ENCODE measurements at places on chromosomes 16 and 17.

- no peak for DNase-seq
Measured at GRCh38 chr17:36923814-36924221, 13.5 kb upstream of the LHX1 start.

DNA sequence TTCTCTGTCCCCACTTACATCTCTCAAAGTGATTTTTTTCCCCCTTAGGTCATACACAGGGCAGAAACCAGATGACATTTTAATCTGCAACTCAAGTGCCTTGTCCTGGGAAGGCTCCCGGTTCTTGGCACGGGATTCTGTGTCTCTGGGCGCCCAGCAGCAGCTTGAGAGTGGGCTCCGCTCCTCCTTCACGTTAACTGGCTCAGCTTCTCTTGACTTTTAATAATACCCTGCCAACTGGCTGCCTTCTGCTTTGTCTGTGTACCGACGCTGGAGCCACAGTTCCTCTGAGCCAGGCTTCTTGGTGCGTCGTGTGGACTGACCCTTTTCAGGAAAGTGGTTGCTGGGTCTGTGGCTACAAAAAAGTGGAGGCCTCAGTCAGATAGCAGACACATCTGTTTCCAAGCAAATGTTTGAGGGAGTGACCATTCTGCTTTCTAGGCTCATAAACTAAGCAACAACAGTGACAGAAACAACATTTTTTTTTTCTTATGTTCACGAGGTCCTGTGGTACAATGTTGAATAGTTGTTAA, 64.9 kb downstream of the IRF8 start:
- DNase-seq: no peak

DNA sequence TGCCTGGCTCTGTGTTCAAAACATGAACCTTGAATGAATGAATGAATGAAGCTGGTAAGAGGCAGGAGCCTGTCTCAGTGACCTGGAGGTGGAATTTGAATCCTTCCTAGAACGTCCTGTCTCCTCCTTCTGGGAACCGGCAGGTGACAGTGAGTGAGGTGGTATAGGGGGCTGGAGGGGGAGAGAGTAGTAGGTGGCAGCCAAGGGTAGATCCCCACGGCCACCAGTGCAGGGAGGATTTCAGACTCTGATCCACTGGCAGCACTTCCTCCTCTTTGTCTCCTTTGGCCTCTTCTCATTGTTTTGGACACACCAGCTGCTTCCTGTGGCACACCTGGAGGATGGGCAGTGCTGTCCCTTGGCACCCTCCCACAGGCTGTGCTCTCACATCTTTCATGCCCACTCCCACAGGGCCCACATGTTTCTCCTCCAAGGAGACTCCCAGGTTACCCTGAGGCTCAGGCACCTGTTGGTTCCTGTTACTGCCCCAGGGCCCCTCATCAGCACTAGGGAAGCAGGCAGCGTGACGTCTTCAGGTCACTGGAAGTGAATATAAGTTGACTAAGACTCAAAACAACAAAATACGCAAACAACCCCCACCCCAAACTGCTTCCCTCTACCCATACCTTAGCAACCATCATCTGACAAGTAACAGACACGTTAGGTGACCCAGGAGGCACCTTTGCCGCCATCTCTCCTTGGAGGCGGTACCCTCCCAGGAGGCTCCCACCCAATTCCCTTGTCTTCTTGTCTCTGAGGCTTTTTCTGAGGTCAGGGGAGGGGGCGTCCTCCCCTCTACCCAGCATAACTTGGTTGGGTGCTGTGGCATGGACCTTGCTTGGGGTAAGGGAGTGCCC, 84.6 kb downstream of the N4BP1 start:
- DNase-seq: no peak

GRCh38 chr17:69350911-69351310, 24.0 kb upstream of the ABCA5 start:
- DNase-seq: no peak

GRCh38 chr16:27476240-27476639, 73.5 kb downstream of the GTF3C1 start:
- DNase-seq: no peak

GRCh38 chr16:11006656-11007055, 62.3 kb downstream of the CLEC16A start:
- no peak for DNase-seq

DNA sequence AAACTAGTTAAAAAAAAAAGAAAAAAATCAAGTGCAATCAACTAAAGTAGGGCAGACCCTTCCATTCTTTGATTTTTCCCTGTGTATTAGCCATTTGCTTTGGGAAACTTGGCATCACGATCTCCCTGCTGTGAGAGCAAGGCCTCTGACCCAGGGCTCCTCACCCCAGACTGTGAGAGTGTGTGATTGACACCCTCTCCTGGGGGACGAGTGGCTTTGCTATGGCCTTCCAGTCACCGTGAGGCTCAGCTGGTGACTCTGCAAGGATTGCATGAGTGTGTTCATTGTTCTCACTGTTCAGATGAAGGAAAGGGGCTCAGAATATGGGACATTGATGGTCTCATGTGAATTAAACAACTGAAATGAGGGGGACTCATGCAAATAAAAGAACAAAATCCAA, 69.0 kb upstream of the BCAR1 start:
- no peak for DNase-seq

GRCh38 chr16:11359370-11359769, 14.1 kb downstream of the RMI2 start:
- DNase-seq: peak; percentile 62

DNA sequence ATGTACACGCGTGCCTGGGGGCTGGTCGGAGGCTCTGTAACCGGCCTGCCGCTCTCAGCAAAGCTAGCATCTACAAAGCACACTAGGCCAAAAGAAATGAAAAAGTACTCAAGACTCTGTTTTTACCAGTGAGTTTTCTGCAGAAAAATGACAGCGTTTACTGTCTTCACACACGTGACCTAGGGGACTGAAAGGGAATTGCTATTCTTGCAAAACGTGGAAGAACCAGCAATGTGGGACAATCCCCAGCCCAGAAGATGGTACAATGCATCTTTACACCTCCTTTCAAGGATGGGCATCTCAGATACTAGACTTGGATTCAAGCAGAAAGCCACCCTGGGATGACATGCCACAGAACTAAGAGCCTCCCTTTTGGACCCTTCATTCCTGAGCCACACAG, 41.5 kb downstream of the NDEL1 start:
- DNase-seq: no peak

DNA sequence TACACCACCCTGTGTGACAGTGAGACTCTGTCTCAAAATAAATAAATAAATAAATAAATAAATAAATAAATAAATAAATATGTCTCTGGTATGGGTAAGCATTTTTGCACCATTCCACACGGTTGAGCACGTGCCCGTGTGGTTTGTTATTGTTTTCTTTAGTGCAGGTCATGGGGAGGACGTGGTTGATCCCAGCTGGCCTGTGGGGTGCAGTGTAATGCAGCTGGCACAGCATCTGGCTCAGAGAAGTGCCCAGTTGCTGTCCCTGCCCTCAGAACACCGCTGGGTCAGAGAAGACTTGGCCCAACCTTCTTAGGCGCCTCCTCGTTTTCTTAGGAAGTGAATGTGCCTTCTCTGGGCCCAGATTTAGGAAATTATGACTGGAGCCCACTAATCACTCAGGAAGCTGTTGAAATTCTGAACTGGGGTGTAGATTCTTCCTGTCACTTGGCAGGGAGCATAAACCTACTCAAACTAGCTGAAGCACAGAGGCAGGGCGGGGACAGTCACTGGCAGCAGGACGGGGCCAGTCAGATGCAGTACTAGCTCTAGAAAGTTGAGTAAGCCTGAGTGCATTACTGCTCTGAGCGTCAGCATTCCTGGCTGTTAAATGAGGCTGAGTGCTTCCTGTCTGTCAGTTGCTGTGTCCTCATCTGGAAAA, 85.9 kb downstream of the SNX29 start:
- peak; percentile 95 for DNase-seq

GRCh38 chr17:80942423-80943345, 49.0 kb upstream of the CHMP6 start:
- DNase-seq: peak; percentile 98

- DNase-seq: no peak
Measured at GRCh38 chr17:69457603-69458002, 43.1 kb downstream of the MAP2K6 start.

- DNase-seq: no peak
Measured at GRCh38 chr17:7559320-7560171, 996 bp downstream of the TNFSF13 start.

- DNase-seq: peak; percentile 77
Measured at GRCh38 chr17:2023692-2024571, 1.2 kb downstream of the RTN4RL1 start.

GRCh38 chr16:2233872-2234812, 2.1 kb upstream of the DNASE1L2 start:
- DNase-seq: no peak

DNA sequence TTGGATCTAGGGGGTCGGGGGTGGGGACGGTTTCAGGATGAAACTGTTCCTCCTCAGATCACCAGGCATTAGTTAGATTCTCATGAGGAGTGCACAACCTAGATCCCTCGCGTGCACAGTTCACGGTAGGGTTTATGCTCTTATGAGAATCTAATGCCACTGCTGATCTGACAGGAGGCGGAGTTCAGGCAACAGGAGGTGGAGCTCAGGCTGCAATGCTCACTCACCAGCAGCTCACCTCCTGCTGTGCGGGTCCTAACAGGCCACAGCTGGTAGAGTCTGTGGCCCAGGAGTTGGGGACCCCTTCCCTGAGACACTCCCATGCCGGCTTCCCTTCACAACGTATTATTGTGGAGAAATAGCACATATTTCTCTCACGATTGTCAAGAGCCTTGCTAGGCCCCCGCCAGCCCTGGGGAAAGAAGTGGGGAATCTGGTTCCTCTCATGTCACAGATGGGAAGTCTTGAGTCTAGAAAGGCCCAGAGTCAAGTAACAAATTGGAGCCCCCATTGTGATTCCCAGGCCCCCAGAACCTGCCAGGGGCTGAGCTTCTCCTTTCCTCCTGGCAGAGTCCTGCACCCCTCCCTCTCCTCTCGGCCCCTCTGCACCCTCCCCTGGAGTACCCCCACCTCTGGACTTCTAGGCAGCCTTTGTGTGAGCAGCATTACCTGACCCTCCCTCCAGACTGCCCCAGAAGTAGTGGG, 6.1 kb upstream of the KRT14 start:
- DNase-seq: no peak
